ENCODE measurements at places on chromosomes 6 and 20.

GRCh38 chr20:35318502-35319157, 26.4 kb upstream of the FAM83C start:
- no peak for DNase-seq

DNA sequence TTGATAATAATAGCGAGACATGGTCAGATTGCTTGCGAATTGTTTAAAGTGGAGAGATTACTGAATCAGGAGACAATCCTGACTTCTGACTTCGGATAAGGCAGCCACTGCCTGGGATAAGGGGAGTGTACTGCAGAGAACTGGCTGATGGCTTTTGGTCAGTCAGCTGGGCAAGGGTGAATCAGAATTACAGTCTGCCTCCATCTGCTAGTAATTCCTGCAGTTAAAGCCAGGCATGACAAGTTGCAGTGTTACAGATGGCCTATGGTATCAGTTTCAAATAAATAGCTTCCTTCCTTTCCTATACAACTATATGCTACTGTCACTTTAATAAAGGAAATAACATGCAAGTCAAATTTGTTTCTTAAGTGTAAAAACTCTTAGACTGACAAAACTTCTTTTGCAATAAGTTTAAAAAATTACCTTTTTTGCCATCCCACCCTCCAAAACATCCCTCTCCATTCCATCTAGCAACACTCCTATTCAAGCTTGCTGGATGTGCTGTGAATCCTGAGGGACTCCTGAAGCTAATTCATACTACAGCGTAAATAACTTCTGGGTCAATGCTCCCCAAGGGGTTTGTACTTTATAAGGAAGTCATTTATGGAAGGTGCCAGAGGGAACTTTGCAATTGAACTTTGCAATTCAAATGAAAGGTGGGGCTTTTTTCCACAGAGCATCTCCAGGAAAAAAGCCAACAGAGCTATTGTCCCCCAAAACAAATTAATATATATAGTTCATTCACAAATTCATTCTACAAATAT, 245.2 kb downstream of the ADGRB3 start:
- DNase-seq: no peak

DNA sequence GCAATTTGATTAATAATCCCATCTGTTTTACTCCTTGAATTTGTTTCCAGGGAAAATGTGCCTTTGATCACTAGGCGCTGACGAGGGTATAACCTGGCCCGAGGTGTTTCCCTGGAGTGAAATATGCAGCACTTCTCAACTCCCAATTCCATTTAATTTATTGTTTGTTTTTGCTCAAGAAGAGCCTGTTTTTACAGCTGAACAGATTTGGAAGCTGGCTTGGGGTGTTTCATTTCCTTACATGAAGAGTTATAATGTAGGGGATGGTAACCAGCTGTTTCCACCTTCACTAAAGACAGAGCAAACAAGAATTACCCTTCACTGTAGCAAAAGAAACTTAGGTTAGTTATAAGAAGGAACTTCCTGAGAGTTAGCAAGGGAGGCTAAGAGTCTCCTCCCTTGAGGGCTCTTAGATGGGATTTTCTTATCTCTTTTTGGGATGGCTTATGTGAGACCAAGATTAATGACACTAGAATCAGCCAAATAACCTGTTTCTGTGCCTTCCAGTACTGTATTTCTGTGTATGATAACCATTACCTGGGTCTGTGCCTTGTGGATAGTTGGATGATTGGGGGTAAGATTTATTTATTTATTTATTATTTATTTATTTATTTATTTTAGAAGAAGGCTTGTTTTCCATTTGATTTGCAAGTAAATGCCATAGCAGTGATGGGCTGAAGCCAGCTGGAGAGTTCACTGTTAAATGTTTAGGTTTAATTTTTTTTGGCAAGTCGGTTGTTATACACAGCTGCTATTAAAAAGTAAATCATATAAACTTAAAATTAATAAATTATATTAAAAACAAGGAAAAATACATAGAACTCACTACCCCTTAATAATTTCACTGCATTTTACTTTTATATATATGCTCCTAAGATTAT, 162.2 kb upstream of the BMP2 start:
- no peak for DNase-seq

- no peak for DNase-seq
Observed at GRCh38 chr6:116376149-116376548, 5.4 kb downstream of the DSE start.

- DNase-seq: peak; percentile 65
Observed at GRCh38 chr6:127459231-127459641, at the start of gene KIAA0408. KIAA0408 (minus strand) TSS chr6:127459389; CDS start chr6:127453981, 5,408 bp downstream.

GRCh38 chr6:43772681-43773049, 2.7 kb downstream of the VEGFA start:
- peak; percentile 33 for DNase-seq

DNA sequence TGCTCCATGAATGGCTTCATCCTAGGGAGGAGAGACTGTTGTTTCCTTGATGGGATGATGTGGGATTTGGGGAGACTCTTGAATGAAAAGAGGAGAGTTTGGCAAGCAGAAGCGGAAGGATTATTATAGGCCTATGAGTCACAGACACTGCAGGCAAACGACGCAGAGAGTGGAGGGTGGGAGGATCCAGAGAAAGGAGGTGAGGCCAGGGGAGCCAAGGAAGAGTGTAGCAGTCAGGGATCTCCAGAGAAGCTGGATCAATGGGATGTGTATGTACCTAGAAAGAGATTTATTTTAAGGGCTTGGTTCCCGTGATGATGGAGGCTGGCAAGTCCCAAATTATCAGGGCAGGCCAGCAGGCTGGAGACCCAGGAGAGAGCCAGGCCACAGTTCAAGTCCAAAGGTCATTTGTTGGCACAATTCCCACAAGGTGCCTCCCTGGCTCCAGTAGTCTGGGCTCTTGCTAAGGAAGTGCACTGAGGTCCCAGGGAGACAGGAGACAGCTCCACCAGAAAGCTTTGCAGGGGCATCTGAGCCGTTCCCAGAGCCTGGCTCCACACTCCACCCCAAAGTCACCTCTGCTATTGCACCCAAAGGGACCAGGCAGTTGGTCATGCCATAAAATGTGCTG, 76.0 kb downstream of the ADTRP start:
- DNase-seq: no peak

DNA sequence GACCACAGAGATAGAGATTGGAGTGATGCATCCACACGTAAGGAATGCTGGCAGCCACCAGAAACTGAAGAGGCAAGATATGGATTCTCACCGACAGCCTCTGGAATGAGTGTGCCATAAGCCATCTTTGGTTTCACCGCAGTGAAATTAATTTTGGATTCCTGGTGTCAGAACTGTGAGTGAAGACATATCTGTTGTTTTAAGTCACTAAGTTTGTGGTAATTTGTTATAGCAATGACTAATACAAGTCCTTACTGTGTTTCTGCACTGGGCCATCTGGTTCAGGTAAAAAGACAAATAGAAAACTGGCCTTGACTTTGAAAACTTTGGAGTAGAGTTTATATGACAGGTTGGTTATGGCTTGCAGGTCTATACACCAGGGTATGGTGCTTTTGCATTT, 261.9 kb downstream of the PHF3 start:
- DNase-seq: no peak

DNA sequence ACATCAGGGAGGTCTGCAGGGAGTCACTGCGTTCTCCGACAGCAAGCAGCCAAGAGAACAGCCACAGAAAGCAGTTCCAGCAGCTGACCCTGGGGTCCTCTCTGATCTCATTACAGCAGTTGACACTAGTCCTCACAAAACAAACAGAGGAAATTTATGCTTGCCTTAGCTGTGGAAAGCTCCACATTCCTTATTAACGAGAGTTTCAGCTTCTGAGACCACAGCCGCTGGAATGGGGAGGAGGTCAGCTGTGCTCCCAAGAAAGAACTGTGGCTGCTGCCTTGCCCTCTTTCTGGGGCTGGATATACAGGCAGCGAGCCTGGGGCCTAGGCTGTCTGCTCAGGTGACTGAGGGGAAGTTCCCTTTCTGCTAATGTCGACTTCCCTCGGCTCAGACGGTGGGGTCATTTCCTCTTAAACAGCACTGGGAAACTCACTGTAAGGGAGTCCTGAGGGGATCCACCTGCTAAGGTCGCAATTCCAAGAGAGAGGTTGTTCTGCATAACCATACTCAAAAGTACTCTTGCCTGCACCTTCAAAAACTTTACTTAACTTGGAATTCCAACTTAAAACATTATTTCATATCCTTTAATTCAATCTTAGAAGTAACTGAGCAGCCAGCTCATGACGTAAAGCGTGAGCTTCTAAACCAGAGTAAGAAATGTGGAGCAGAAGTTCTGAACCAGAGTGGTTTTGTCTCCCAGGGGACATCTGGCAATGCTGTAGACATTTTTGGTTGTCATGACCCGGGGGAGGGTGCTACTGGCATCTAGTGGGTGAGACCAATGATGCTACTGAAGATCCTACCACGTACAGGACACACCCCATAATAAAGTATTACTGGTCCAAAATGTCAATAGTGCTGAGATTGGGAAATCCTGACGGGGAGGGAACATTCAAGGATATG, 80.3 kb downstream of the BACH2 start:
- peak; percentile 15 for DNase-seq

- no peak for DNase-seq
Observed at GRCh38 chr6:31465185-31465536, 32.8 kb upstream of the MICB start.

GRCh38 chr20:63345328-63346100, 15.6 kb downstream of the CHRNA4 start:
- no peak for DNase-seq

DNA sequence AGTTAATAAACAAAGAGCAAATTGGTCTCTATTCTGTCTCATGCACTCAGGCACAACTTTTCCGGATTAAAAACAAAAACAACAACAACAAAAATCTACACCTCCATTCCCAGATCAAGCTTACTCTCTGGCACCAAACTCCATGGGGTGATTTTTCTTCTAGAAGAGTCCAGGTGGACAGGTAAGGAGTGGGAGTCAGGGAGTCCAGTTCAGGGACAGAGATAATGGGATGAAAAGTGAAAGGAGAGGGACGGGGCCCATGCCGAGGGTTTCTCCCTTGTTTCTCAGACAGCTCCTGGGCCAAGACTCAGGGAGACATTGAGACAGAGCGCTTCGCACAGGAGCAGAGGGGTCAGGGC, 437 bp upstream of the HLA-A start:
- no peak for DNase-seq

GRCh38 chr6:89353702-89354392, 1.3 kb upstream of the UBE2J1 start:
- no peak for DNase-seq

DNA sequence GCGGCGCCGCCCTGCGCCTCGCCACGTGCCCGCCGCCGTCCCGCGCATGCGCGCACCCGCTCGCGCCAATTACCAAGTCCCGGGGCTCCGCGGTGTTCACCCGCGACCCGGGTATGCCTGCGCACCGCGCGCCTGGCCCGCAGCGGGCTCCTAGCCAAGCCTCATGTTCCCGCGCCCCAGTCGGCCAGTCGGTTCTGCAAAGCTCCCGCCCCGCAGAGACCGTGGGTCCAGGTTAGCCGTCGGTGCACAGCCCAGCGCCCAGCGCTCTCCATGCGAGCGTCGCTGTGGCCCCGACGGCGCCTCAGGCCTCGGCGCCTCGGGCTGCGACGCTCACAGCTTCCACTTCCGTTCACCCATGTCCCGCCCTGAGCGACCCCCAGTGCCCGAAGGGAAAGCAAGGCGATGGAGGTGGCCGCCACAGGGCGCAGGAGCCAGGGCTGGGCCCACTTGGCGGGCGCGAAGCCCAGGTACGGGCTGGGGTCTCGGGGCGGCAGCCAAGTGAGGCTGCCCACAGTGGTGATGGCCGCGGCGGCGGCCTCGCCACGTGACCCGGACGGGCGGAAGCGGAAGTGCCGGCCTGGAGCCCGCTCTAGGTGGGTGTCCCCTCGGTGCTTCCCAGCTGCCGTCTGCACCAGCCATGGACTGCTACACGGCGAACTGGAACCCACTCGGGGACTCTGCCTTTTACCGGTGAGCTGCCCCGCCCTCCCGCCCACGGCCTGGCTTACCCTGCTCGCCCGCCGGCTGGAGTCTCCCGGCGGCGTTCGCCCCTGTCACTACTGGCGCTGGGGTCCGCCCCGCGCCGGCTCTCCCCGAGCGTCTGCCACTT, at the start of the genes PCED1A and VPS16:
TSS of gene PCED1A (minus strand) at position 518 of the 829 bp plus-strand sequence. CDS start 743 bp downstream, outside the sequence.
TSS of gene VPS16 (plus strand) at position 608 of the 829 bp plus-strand sequence. CDS start at position 638, 30 bp downstream.
- peak; percentile 98 for DNase-seq

- DNase-seq: no peak
Observed at GRCh38 chr6:42165016-42165415, 8.1 kb upstream of the GUCA1A start.

DNA sequence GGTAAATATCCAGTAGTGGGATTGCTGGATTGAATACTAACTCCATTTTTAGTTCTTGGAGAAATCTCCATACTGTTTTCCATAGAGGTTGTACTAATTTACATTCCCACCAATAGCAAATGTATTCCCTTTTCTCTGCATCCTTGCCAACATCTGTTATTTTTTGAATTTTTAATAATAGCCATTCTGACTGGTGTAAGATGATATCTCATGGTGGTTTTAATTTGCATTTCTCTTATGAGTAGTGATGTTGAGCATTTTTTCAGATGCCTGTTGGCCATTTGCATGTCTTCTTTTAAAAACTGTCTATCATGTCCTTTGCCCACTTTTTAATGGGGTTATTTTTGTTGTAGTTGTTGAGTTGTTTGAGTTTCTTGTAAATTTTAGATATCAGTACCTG, 253.2 kb downstream of the HAO1 start:
- no peak for DNase-seq

GRCh38 chr6:87212596-87212995, 57.2 kb downstream of the ZNF292 start:
- no peak for DNase-seq

- no peak for DNase-seq
Observed at GRCh38 chr20:363319-364078, 16.6 kb downstream of the NRSN2 start.

GRCh38 chr6:164827537-164827936, 481.9 kb downstream of the C6orf118 start:
- DNase-seq: no peak

DNA sequence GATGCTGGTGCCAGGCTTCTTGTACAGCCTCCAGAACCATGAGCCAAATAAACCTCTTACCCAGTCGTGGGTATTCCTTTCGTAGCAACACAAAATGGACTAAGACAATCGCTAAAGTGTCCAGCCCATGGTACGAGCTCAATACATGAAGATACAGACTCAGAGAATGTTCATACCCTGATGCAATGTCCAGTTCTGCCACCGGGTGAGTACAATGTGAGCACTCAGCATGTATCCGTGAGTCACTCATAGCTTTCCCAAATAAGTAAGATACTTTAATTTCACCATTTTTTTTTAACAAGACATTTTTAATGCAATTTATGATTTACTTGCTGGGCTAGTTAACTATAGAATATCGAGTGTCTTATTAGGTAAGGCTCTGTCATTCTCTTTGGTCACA, 26.7 kb upstream of the PDE10A start:
- DNase-seq: no peak

DNA sequence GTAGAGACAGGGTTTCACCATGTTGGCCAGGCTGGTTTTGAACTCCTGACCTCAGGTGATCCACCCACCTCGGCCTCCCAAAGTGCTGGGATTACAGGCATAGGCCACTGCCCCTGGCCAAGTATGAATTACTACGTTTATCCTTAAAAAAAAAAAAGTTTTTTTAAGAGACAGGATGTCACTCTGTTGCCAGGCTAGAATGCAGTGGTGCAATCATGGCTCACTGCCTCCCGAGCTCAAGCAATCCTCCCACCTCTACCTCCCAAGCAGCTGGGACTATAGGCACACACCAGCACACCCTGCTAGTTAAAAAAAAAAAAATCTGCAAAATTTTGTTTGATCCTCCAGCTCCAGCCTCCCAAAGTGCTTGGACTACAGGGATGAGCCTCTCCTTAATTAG, 23.1 kb downstream of the IYD start:
- no peak for DNase-seq

All from HEK293T (cell line).